ENCODE measurements at places on chromosomes 11 and 22. TPM values are rescaled to one million over a fixed set of nuclear protein-coding genes. Genes with fewer than 3 reads are reported as not detected.

MUC15 gene
- not detected for total RNA-seq

BATF2 gene
- not detected for total RNA-seq

MORC2 gene
- total RNA-seq: 14.6 TPM

CSNK2A3 gene
- 0.53 TPM for total RNA-seq

IFITM2 gene
- 6.0 TPM for total RNA-seq

ANKK1 gene
- total RNA-seq: not detected

VPREB3 gene
- not detected for total RNA-seq

RIBC2 gene
- total RNA-seq: not detected

KCNE3 gene
- not detected for total RNA-seq

DNA sequence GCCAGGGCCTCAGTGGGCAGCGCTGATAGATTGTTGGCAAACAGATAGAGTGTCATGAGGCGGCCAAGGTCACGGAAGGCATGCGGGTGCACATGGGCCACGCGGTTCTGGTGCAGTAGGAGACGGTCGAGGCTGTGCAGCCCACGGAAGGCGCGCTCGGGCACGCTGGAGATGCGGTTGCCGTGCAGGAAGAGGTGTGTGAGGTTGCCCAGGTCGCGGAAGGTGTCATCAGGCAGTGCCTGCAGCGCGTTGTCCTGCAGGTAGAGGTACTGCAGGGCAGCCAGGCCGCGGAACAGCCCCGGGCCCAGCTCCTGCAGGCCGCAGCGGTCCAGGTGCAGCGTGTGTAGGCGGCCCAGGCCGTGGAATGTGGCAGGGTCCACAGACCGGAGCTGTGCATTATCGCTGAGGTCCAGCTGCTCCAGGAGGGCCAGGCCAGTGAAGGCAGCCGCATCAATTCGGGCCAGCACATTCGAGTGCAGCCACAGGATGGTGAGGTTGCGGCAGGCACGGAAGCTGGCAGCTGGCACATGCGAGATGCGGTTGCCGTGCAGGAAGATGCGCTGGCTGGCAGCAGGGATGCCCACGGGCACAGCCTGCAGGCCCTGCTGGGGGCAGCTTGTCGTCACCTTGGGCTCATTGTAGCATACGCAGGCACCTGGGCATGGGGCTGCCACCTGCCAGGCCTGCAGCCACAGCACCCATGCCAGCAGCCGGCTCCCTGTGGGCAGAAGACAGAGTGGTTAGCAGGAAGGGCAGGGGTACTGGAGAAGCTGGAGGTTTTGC is 25.5 kb downstream of the RTN4R start:
- no peak for DNase-seq

GRCh38 chr11:134474942-134475341 is 62.9 kb upstream of the B3GAT1 start:
- DNase-seq: no peak

- DNase-seq: no peak
Observed at GRCh38 chr11:21602699-21603098, 590.2 kb upstream of the ANO5 start.

- DNase-seq: no peak
Observed at GRCh38 chr11:14329702-14330101, 29.3 kb downstream of the RRAS2 start.

DNA sequence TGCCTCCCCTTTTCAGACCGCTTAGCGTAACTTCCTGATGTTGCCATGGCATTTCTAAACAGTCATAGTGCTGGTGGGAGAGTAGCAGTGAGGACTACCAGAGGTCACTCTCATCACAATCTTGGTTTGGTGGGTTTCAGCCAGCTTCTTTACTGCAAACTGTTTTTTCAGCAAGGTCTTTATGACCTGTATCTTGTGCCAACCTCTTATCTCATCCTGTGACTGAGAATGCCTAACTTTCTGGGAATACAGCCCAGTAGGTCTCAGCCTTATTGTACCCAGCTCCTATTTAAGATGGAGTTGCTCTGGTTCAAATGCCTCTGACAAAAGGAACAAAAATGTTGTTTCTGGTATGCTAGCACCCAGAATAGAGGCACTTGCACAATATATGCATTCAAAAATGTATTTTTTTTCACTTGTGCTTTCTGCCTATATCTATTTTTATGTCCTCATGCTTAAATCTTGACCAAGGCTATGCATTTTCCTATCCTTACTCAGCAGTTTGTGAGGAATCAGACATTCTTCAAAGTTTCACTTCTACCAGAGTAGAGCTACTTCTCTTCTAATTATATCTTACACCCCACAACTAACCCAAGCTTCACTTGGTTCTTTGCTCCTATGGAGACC is 16.1 kb upstream of the OR51M1 start:
- no peak for DNase-seq

DNA sequence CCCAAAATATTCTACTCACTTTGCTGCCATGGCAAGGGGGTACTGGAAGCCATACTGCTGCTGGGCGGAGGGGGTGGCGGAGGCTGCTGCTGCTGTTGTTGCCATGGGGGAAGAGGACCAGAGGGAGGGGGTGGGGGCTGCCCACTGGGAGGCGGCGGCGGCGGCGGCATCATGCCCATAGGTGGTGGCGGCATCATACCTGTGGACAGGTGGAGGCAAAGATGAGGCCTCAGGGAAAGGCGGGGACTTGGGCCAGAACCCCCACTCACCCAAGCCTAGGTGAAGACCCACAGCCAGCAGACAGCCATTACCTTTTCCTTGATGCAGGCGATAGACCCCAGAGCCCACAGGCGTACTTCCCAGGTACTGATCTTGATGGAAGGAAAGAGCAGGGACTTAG is 7.1 kb upstream of the PYGM start:
- no peak for DNase-seq

DNA sequence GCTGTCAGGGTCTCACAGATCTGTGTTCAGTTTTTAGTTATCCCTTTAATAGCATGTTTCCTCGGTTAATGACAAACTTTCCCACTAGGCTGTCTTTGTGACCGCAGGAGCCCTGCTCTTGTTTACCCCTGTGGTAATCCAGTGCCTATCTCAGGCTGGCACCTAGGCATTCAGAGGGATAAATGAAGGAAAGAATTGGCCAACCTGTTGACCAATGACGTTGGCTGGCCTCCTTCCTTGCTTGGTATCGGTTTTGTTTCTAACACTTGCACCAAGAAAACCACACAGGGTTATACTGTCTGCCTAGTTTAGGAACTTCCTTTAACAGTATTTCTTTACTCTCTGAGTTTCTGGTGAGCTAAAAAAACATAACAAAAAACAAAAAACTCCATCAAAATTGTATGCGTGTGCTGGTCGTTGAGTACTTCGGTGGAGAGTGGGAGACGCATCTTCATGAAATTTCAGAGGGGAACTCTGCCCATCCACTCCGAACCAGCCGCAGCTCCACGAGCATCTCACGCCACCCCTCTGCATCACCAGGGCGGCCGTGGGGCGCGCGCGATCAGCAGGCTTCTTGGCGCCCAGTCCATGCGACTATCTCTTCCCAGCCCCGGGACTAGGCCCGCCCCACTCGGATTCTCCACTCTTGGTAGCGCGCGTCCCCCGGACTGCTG is 563 bp upstream of the ENDOD1 start:
- DNase-seq: no peak

- DNase-seq: no peak
Observed at GRCh38 chr22:41343300-41343699, 38.4 kb upstream of the TEF start.

- DNase-seq: peak; percentile 19
Observed at GRCh38 chr11:123577081-123577598, 77.3 kb downstream of the SCN3B start.

- DNase-seq: no peak
Observed at GRCh38 chr11:103618528-103618927, 417.9 kb upstream of the DDI1 start.

DNA sequence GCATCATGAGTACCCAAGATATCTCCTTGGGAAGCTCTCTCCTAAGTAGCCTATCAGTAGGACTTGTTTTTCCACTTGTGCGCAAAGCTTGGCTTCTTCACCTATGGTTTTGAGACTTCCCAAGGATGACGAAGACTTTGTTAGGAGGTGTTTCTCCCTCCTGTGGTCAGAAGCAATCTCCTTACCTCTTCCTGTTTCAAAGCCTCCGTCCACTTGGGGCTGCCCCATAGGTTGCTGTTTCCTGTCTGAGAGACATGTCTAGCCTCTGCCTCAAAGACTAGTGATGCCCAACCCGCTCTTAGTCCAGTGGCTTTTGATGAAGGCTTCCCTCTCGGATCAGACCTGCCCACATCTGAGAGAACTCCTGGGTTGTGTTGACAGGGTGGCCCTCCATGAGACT is 92.9 kb downstream of the TRAF6 start:
- DNase-seq: no peak

- no peak for DNase-seq
Observed at GRCh38 chr11:133573081-133573480, 40.8 kb upstream of the OPCML start.

DNA sequence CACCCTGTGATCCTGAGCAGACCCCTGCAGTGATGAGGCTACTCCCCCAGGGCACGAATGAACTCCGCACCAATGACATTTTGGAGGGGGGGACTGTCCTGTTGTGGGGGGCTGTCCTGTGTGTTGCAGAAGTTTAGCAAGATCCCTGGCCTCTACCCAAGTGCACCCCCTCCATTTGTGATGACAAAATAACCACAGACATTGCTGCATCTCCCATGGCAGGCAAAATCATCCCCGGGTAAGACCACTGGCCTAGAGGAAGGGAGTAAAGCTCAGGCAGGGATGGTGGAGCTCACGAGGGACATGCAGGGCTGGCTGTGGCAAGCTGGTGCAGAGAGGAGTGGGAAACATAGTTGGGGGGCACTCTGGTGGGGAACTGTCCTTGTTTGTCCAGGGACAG is 40.6 kb downstream of the NECTIN1 start:
- no peak for DNase-seq

All from SJSA1 (cell line).